Stimulated activated CD8-positive, alpha-beta memory T cell treated with anti-CD3 and anti-CD28 coated beads, Interleukin-4, amount 100 ng/mL, for 1 hour (primary cell): ENCODE measurements at places on chromosomes 5 and 9.

GRCh38 chr9:98172604-98173003 lies 19.8 kb downstream of the CORO2A start:
- DNase-seq, result no peak

GRCh38 chr9:34451545-34451944 lies 6.8 kb downstream of the FAM219A start:
- no peak for DNase-seq

DNA sequence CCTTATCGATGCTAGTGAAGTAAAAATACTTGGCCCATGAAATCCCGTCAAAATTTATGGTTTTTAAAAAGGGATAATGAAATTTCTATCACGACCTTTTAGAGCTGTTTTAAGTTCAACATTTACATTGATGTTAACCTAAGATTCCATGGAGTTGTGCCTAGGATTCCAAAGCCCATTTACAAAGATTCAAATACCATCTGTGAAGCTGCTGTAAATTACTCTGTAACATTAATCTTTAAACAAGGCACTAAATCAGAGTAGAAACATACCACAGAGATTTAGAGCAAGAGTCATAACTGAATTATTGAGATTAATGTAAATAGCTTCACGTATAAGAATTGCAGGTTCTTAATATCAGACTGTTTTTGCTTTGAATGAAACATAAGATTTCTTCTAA lies 17.7 kb downstream of the POU5F2 start:
- no peak for DNase-seq

DNA sequence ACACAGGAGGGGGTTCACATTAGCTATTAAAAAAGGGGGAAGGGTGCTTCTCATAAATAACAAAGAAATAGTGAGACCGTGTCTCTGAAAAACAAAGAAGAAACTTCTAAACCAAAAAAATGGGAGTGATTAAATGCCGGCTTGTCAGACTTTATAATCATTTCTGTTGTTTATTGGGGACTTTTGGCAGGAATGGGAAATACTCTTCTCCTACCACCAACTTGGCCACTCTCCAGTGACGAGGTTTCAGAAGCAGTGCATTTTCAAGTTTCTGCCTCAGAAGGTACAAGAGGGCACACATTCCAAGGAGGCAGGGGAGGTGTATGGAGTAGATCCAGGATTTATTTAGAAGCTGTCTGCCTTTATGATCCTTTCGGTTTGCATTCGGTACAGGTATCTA lies 46.2 kb downstream of the LIX1 start:
- no peak for DNase-seq

GRCh38 chr5:34620185-34620584 lies 35.9 kb upstream of the RAI14 start:
- DNase-seq, result no peak
